Neural progenitor cell (in vitro differentiated cells): ENCODE measurements at places on chromosomes 12 and 14. TPM values are rescaled to one million over a fixed set of nuclear protein-coding genes. Genes with fewer than 3 reads are reported as not detected.

DNA sequence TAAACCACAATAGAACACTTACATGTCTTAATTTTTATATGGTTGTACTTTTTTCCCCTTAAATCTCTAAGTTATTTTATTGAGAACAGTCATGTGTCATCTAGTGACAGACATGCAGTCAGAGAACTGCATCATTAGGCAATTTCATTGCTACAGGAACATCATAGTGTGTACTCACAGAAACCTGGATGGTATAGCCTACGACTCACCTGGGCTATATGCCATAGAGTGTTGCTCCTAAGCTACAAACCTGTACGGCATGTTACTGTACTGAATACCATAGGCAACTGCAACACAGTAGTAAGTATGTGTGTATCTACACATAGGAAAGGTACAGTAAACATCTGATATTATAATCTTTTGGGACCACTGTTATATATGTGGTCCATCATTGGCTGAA lies 557.6 kb downstream of the PRKD1 start:
- H3K4me1 ChIP-seq, result no peaks in the 10 kb centered on the region
- no peaks in the 10 kb centered on the region for H3K27me3 ChIP-seq
- DNase-seq, result no peak

DNA sequence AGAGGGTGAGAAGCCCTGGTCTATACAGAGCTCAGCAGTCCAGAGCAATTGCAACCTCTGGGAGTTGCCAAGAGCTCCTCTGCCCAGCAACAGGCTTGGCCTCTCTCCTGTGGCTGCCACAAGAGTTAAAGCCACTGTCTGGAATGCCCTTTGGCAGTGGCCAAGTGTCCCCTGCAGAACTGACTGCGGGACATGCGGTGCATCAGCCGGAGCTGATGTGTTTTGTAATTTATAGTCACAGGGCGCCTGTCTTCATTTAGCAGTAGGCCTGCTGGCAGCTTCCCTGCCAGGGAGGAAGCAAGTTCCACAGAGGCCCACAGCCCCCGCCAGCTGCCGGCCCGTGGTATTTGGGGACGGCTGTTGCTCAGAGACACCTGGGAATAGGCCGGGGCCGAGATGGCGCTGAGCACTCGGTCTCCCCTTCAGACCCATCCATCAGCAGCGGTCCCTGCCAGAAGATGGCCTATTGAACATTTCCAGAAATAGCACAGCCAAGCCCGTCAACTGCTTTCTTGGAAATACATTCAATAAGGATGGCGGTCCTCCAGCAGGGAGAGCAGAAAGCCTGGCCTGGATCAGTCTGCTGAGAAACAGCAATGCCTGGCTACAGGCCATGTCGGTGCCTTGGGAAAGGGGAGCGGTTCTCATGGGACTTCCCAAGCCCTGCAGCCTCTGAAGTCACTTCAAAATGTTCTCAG lies 217.4 kb downstream of the CRADD start:
- H3K36me3 ChIP-seq, result no peaks in the 10 kb centered on the region
- no peak overlapping the region for H3K4me3 ChIP-seq
- no peak overlapping the region for H3K27ac ChIP-seq
- no peaks in the 10 kb centered on the region for H3K27me3 ChIP-seq

DNA sequence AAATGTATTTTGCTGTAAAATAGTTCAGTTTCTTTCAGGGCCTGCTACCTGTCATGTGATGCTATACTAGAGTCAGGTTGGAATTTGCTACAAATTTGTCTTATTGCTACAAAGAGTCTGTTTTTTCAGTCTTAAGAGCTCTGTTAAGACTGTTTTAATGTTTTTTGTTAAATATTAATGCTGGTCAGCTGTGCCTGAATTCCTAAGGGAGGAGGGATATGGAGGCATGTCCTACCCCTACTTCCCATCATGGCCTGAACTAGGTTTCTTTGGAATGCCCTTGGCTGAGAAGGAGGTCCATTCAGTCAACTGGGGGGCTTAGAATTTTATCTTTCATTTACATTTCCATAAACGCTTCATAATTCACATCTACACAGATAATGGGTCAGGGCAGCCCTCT lies 30.0 kb downstream of the IQSEC3 start:
- peaks cover 19% of the 10 kb centered on the region for H3K4me1 ChIP-seq
- no peak overlapping the region for H3K4me3 ChIP-seq
- no peak overlapping the region for H3K27ac ChIP-seq
- H3K36me3 ChIP-seq, result no peaks in the 10 kb centered on the region
- H3K27me3 ChIP-seq, result peaks cover 6% of the 10 kb centered on the region

DNA sequence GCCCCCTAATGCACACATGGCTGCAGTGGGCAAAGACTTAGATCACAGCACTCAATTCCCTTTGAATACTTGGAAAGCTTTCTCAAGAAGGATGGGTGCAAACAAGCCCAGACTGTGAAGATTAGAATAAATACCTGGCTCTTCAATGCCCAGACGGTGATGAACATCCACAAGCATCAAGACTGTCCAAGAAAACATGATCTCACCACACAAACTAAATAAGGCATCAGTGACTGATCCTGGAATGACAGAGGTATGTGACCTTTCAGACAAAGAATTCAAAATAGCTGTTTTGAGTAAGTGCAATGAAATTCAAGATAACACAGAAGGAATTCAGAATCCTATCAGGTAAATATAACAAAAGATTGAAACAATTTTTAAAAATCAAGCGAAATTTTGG lies 43.8 kb upstream of the ZDHHC17 start:
- H3K27me3 ChIP-seq, result no peaks in the 10 kb centered on the region
- H3K4me1 ChIP-seq, result peaks cover 10% of the 10 kb centered on the region
- DNase-seq, result no peak
- H3K36me3 ChIP-seq, result no peaks in the 10 kb centered on the region
- no peak overlapping the region for H3K4me3 ChIP-seq
- no peak overlapping the region for H3K27ac ChIP-seq

Gene ACVRL1
- 0.22 and 2.0 TPM in 2 replicates for total RNA-seq
